ENCODE measurements at places on chromosomes 4 and X. TPM values are rescaled to one million over a fixed set of nuclear protein-coding genes. Genes with fewer than 3 reads are reported as not detected.

DNA sequence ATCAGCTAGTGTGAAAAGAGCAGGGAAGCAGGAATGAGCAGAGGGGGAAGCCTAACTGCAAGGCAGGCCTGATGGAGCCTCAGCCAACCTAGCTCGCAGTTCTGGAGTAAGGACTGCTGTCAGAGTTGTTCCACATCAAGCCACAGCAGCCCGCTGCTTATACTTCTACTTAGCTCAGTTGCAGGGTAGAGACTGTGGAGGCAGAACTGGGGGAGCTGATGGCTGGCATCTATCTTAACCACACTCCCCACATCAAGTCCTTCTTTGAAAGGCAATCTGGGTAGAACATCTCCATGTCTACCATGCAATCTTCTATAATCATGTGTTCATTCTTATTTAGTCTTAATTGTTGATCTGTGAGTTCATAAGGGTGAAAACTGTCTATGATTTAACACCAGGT lies 46.1 kb downstream of the DDX60 start:
- no peak overlapping the region for H3K27ac ChIP-seq
- H3K4me1 ChIP-seq: no peaks in the 10 kb centered on the region
- no peak for DNase-seq

The ADAMTS3 gene
- 1.0 TPM for total RNA-seq

- H3K27me3 ChIP-seq: no peaks in the 10 kb centered on the region
- no peaks in the 10 kb centered on the region for H3K4me1 ChIP-seq
- H3K4me3 ChIP-seq: no peak overlapping the region
- H3K27ac ChIP-seq: no peak overlapping the region
Observed at GRCh38 chrX:29826742-29827141, 388.6 kb upstream of the MAGEB2 start.

- H3K4me1 ChIP-seq: no peaks in the 10 kb centered on the region
- H3K4me3 ChIP-seq: no peak overlapping the region
- no peak overlapping the region for H3K27ac ChIP-seq
- no peak for DNase-seq
- no peaks in the 10 kb centered on the region for H3K27me3 ChIP-seq
- H3K36me3 ChIP-seq: no peaks in the 10 kb centered on the region
Observed at GRCh38 chrX:25523574-25524540, 508.1 kb upstream of the ARX start.

GRCh38 chrX:39759526-39760224 lies 338.1 kb downstream of the BCOR start:
- peak overlapping the region; percentile 5 for H3K27ac ChIP-seq
- no peaks in the 10 kb centered on the region for H3K27me3 ChIP-seq
- H3K4me1 ChIP-seq: peaks cover 2% of the 10 kb centered on the region
- DNase-seq: no peak

DNA sequence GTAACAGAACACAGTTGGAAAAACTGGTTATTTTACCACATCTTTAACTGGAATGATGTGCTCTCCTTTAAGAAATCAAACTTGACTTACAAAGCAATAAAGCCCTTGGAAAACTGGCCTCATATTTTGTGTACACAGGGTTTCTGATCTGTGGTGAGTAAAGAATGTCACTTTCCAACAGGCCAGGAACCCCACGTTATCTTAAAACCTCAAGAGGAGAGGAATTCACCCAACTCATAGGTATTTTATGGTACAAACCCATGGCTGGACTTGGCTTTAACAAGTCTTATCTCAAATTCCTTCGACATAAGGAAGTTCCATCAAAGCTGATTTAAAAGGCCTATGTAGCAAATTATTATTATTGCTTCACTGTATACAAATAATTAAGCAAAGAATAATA lies 1735.1 kb downstream of the PCDH7 start:
- no peaks in the 10 kb centered on the region for H3K36me3 ChIP-seq
- H3K27ac ChIP-seq: no peak overlapping the region
- H3K27me3 ChIP-seq: no peaks in the 10 kb centered on the region
- H3K4me1 ChIP-seq: no peaks in the 10 kb centered on the region

- no peak overlapping the region for H3K27ac ChIP-seq
- no peaks in the 10 kb centered on the region for H3K27me3 ChIP-seq
- no peak for DNase-seq
- H3K4me1 ChIP-seq: no peaks in the 10 kb centered on the region
Observed at GRCh38 chr4:138494116-138494515, 252.0 kb upstream of the SLC7A11 start.

GRCh38 chrX:26916991-26917390 lies 546.1 kb downstream of the PPP4R3C start:
- H3K27me3 ChIP-seq: no peaks in the 10 kb centered on the region
- no peak for DNase-seq
- H3K27ac ChIP-seq: no peak overlapping the region
- no peak overlapping the region for H3K4me3 ChIP-seq

The TMPRSS11B gene
- not detected for total RNA-seq

GRCh38 chrX:17164941-17165340 lies 210.1 kb upstream of the NHS start:
- no peaks in the 10 kb centered on the region for H3K36me3 ChIP-seq
- no peaks in the 10 kb centered on the region for H3K27me3 ChIP-seq
- no peak overlapping the region for H3K4me3 ChIP-seq

DNA sequence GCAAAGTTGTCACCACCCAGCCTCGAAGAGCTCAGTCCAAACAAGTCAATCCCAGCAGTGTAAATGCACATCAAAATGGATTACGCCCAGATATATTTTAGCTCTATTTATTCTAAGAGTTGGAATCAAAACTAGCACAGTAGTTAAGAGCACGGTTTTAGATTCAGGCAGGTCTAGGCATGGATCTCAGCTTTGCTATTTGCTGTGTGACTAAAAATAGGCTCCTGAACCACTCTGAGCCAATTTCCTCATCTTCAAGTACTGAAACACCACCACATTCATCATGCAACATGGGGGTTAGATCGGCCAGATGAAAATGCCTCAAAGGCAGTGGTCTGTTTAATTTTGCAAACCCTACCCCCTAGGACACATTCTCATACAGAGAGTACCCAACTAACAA lies 55.9 kb upstream of the FGFBP2 start:
- H3K4me1 ChIP-seq: no peaks in the 10 kb centered on the region
- H3K36me3 ChIP-seq: no peaks in the 10 kb centered on the region
- no peak for DNase-seq
- no peak overlapping the region for H3K4me3 ChIP-seq
- H3K27ac ChIP-seq: no peak overlapping the region

All from upper lobe of left lung (tissue), 6 donors.